ENCODE measurements at places on chromosomes 16 and 17.

GRCh38 chr17:14744761-14745473 lies 444.0 kb downstream of the HS3ST3B1 start:
- no peak for DNase-seq

DNA sequence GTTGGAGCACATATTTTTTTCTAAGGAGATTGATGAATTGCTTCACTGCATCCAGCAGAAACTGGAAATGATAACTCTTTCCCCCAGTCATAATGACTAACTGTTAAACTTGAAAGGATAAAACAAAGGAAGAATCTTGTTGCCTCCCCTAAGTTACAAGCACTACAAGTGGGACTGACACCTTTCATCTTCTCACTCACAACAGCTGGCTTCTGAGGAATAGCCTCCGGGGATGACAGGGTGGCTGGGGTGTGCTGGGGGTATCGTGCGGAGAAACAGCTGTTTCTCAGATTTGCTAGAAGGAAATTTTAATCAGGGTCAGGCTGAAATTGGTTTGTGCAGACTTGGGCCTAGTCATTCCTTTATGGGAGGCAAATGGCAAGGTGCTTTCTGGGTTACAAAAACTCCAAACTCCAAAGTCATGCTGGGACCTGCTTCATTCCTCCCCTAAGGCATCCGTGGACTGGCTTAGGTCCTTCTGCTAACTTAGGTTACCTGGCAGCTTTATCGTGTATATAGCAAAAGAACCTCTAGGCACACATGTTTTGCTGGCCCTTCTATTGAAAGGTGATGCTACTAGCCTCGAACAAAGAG lies 557.2 kb downstream of the TOX3 start:
- DNase-seq = no peak

DNA sequence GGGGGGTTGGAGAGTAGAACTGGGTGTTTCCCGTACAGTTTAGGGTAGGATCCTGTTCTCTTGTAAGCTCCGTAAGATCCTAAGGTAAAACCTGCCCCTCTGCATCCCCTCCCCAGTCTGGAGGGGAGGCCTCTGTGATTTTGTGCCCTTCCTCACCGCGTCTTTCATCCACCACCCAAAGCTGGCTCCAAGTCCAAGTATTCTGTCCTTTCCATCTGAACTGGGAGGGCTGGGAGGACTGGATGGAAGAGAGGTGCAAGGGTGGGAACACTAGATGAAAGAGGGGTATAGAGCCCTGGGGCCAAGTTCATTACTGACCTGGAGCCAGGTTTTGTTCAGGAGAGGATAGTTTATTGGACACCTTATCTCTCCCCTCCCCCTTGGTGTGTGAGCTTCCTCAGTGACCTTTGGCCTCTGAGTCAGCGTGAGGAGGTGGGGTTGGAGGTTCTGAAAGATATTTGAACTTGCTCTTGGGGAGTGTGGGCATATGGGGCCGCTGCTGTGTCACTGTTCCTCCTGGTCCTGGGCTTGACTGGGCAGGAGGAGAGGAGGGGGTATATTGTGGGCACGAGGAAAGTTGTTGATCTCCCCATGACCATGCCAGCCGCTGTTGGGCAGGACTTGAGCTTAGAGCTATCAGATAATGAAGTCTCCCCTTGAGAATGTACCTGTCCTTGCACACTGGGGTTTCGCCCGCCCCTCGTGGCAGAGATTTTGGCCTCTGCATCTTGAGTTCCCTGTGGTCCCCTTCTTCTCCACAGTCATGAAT lies 1.6 kb downstream of the LASP1 start:
- peak; percentile 49 for DNase-seq

DNA sequence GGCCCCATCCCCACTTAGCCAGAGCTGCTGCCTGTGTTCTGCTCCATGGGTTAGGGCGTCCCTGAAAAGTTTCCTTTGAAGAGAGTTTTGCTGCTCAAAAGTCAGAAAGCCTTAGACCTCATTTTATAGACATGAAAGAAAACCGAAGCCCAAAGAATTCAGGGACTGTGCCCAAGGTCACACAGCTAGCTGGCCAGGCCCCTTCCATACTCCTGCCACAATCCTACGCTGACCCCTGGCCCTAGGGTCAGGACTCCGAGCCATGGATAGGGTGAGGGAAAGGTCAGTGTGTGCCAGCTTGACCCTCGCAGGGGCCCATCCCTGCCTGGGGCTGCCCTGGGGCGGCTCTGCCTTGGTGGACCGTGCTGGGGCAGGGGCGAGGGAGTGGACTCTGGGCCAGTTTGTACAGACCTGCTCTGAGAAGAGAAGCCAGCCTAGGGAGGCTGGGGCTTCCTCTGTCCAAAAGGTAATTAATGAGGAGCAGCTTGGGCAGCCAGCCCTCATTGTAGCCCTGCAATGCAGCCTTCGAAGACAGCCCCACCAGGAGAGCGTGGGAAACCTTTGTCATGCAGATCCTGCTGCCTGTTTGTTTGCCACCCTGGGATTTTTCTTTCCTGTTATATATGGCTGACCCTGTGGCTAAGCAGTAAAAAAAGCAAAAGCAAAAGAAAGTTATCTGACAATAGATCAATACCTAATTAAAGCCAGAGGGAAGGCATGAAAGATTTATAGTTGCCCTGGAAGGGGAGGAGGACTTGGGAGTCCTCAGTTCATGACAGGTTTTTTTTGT lies 37.4 kb downstream of the RHBDL3 start:
- DNase-seq = no peak

DNA sequence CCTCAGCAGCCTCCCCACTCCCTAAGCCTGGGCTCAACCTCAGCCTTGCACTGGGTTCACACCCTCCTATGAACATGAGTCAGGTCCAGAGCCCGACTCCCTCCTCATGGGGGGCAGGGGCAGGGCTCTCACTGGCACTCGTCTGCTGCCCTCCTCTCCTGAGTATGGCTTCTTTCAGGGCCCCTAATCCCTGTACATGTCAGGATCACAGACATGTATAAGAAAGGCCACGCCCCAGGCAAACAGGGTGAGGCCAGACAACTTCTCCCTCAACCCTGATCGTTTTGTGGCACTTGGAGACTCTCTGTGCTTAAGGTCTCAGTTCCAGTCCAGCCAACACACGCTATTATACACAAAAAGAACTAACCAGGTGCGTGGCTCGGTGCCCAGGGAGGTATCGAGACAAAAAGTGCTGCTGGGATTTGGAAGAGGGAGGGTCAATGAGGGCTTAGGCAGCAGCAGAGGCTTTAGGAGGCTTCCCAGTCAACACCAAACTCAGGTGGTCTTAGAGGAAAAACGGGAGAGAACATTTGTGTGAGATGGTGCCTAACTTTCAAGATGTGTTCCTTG lies 45.2 kb downstream of the CMTM3 start:
- DNase-seq = no peak

- no peak for DNase-seq
These were observed 220.5 kb upstream of the CDH11 start for GRCh38 chr16:65342231-65342866.

DNA sequence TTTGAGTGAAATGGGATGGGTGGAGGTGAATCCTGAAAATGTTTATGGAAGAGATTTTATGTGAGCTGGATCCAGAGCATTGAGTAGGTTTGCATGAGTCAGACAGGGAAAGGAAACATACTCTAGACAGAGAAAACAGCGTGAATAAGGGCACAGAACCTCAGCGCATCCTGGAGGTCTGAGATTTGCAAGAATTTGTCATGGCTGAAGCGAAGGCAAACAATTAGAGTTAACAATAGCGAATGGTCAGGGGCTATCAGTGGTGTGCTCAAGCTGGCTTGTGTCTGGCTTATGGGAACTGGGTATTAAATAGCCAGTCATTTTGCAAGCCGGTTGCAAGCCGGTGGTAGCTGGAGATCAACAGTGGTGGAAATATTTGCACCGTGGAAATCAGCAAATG lies 36.4 kb downstream of the MAP2K6 start:
- DNase-seq = no peak

- DNase-seq = no peak
These were observed 48.4 kb downstream of the TOX3 start for GRCh38 chr16:52498328-52499059.

- no peak for DNase-seq
These were observed 18.1 kb downstream of the SOCS3 start for GRCh38 chr17:78341559-78342448.

DNA sequence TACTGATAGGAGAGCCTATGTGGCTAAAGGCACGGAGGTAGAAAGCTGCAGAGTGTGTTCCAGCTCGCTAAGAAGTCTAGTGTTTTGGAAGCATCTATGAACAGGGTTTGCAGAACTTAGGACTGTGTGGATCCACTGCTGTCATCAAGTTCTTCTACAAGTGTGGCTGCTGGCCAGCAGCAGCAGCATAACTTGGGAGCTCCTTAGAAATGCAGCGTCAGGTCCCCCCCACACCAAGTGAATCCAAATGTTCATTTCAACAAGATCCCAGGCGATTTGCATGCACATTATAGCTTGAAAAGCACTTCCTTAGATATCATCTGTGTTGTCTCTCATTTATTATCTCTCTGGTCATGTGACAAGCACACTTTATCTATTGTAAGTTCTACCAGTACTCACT lies 131.9 kb upstream of the SHISA6 start:
- DNase-seq = no peak

- no peak for DNase-seq
These were observed 50.1 kb upstream of the IRX3 start for GRCh38 chr16:54336631-54337204.

DNA sequence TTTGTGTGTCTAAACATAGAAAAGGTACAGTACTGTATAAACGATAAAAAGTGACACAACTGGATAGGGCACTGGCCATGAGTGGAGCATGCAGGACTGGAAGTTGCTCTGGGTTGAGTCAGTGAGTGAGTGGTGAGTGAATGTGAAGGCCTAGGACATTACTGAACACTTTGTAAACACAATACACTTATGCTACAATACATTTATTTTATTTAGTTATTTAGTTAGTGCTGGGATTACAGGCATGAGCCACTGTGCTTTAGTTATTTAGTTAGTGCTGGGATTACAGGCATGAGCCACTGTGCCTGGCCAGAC lies 4.6 kb downstream of the CFAP20 start:
- no peak for DNase-seq
